ENCODE measurements at places on chromosomes 6 and 20.
A peak's percentile ranks its signal among the peaks of the same experiment; 100 is the strongest.

GRCh38 chr20:4919047-4919704, 82.1 kb downstream of the SLC23A2 start:
- DNase-seq = no peak

- no peak for DNase-seq
Measured at GRCh38 chr6:32819729-32820128, 2.9 kb upstream of the HLA-DOB start.

- peak; percentile 80 for DNase-seq
Measured at GRCh38 chr20:24994470-24995368, 2.2 kb upstream of the APMAP start.

DNA sequence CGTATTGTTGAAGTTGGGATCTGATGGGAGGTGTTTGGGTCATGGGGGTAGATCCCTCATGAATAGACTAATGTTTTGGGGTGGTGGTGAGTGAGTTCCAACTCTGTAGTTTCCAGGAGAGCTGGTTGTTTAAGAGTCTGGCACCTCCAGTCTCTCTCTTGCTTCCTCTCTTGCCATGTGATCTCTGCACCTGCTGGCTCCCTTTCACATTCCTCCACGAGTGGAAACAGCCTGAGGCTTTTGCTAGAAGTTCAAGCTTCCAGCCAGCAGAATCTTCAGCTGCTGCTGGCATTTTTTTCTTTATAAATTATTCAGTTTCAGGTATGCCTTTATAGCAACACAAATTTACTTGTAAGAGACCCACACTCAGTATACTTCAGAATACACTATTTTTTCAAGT, 1021.6 kb downstream of the EYS start:
- no peak for DNase-seq

Data from urothelium cell line (cell line).